ENCODE measurements at places on chromosomes 5 and 9.

- DNase-seq = no peak
Observed at GRCh38 chr9:123435471-123435870, 79.5 kb downstream of the CRB2 start.

GRCh38 chr5:56106837-56107236, 112.1 kb upstream of the IL6ST start:
- DNase-seq = no peak

GRCh38 chr5:143807401-143807800, 4.6 kb upstream of the HMHB1 start:
- DNase-seq = no peak

DNA sequence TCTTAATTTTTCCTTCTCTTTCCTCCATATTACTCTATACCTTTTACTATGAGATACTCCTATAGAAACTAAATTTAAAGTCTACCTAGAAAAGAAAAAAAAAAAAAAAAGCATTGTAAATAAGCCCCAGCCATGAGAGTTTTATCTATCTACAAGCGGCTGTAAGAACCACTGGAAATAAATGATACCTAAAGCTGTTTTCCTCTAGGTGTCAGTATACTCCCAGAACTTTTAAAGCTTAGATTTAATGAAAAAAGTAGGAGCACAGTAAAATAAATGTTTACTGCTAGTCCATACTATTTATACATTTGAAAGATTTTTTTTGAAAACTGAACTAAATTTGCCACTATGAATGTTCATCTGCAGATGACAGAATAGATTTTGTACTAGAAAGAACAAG, 26.2 kb downstream of the TYRP1 start:
- no peak for DNase-seq

- DNase-seq = no peak
Observed at GRCh38 chr9:136103651-136104487, 8.8 kb upstream of the NACC2 start.

DNA sequence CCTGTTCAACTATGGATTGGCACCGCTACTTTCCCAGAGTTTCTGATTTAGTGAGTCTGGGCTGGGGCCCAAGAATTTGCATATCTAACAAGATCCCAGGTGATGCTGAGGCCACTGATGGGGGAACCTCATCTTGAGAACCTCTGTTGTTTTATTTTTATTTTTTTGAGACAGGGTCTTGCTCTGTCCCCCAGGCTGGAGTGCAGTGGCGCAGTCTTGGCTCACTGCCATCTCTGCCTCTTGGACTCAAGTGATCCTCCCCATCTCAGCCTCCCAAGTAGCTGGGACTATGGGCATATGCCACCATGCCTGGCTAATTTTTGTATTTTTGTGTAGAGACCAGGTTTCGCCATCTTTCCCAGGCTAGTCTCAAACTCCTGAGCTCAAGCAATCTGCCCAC, 35.7 kb downstream of the LMX1B start:
- no peak for DNase-seq

All from stimulated activated CD8-positive, alpha-beta memory T cell treated with anti-CD3 and anti-CD28 coated beads, Interleukin-15, amount 100 ng/mL, for 24 hours (primary cell).